ENCODE measurements at places on chromosomes 13 and 19. TPM values are rescaled to one million over a fixed set of nuclear protein-coding genes. Genes with fewer than 3 reads are reported as not detected.

TEX29 gene
- total RNA-seq, result not detected

DNA sequence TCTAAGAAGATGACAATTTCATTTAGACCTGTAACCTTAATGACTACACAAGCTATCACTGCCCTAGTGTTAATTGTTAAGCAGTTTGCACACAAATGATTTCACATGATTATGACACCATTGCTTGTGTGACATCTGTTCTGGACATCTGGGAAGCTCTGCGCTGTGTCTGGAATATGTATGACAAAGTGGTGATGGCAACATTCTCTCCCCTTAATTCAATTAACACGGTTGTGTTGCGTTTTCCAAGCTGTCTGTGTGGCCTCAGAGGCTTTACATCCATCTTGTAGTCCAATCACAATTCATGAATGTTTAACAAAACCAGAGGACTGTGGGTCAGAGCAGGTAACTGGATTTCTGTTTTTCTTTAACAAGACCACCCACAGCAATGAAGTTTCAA lies 204.4 kb downstream of the COG6 start:
- DNase-seq, result no peak

GRCh38 chr19:10299545-10300458 lies 9.8 kb downstream of the ZGLP1 start:
- DNase-seq, result no peak

OR4F17 gene
- total RNA-seq, result not detected

F10 gene
- 4.5 TPM for total RNA-seq

GRCh38 chr13:29935309-29935981 lies 85.0 kb upstream of the UBL3 start:
- no peak for DNase-seq

Measured in Right ventricle myocardium superior (tissue), 1 donor.